Spleen (tissue), 13 donors: ENCODE measurements at places on chromosomes 3 and 15.

DNA sequence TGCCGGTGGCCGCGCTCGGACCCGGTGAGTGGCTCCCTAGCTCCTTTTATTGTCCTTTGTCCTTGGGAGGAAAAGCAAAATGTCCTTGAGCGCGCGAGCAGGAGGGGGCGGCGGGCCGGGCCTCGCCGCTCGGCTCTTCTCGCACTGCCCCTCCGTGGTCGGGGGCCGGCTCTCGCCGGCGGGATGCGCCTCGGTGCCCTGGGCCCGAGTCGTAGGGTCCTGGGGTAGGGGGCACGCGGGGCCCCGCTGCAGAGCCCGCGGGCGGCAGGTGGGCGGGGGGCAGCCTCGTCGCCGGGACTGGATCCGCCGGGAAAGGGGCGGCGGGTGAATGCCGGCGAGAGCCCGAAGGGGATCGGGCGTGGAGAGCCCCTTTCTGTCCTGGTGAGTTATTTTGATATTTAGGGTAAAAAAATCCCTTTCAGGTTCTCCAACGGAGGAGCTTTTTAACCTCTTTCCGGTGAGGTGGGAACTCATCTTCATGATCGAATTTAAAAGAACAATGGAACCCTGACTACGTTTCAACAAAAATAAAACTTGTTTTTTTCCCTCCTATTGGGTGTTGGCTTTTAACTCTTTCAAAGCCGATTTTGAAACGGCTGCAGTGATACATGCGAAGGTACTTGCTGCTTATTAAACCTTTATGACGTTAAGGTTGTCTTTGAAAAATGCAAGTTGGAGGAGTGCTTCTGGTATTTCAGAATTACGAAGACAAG is 16.8 kb upstream of the CHD2 start:
- DNase-seq: peak; percentile 91

DNA sequence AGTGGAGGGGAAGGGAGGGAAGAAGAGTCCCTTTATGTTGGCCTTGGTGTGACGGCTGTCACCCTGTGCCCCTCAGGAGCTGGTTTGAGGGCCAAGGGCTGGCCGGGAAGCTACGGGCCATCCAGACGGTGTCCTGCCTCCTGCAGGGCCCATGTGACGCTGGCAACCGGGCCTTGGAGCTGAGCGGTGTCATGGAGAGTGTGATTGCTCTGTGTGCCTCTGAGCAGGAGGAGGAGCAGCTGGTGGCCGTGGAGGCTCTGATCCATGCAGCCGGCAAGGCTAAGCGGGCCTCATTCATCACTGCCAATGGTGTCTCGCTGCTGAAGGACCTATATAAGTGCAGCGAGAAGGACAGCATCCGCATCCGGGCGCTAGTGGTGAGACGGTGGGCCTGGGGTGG is 8.1 kb upstream of the RCCD1 start:
- no peak for DNase-seq

DNA sequence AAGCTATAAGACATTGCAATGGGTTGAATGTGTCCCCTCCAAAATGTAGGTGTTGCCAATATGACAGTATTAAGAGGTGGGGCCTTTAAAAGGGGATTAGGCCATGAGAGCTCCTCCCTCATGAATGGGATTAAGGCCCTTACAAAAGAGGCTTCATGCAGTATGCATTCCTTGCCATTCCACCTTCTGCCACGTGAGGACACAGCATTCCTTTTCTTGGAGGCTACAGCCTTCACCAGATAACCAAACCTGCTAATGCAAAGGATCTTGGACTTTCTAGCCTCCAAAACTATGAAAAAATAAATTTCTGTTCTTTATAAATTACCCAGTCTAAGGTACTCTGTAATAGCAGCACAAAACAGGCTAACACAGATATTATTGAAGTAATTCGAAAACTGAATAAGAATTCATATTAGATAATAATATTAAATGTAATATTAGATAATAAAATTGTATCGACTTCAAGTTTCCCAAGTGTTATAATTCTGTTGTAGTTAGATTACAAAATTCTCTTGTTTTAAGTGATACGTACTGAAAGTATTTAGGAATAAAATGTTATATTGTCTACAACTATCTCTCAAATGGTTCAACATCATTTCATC is 29.4 kb upstream of the ATP8B4 start:
- DNase-seq: no peak

DNA sequence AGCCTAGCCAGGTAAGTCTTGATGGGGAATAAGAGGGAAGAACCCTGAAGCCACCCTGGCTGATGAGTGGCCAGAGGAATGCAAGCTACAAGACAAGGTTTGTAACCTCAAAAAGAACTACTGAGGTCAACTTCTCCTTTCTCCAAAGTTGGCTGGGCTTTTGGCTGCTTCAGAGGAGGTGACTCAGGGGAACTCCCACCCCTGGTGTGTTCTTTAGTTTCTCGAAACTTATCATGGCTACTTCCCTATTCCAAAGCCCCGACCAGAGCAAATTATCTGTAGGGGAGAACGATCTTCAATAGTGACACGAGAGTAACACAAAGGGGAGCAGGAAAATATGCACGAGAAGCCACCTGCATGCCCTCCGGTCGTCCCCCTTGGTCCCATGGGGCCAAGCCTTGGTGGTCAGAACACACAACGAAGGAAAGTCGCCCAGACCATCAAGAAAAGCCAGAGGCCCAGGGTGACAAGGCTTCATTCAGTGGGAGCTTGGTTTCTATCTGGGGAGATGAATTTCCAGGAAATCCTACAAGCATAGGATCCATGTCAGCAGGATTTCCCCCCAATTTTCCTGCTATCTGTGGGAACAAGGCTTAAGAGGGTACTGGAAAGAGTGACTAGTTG is 6.5 kb upstream of the BCL2A1 start:
- peak; percentile 75 for DNase-seq

- DNase-seq: no peak
Measured at GRCh38 chr3:109852283-109852682, 514.9 kb upstream of the DPPA4 start.

GRCh38 chr15:89423981-89424380 is 72.4 kb downstream of the RHCG start:
- DNase-seq: no peak

DNA sequence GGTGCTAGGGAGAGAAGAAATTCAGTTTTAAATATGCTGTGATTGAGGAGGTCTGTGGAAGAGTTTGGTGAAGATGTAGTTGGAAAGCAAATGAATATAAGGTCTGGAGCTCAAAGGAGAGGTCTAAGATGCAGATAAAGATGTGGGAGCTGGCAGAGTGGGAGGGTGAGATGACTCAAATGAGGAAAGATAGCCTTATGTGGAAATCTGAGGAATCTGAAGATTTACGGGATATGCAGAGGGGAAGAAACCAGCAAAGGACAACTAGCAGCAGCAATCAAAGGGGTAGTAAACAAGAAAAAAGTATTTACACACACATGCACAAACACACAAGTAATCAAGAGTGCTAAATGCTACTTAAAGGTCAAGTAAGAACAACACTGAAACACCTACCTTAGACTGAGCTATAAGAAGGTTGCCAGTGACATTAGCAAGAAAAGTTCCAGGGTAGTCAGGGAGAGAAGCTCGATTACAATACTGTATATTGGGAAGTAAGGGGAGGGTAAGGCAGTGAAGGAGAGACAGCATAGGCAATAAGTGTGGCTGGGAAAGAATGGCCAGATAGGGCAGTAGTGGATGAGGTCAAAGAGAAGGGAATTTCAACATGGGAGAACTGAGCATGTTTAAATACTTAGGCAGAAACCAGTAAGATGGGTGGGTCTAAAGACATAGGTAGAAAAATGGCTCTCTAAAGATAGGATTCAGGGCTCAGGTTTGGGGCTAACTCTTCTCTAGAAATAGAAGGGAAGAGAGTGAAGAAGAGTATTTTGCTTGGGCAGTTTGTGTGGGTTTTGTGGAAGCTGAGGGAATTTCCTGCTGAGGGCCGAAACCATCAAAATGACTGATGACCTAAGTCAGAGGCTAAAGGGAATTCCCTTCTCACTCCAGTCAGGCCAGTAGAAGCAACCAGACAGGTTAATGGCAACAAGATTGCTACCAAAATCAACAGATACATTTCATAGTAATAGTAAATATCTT is 8.9 kb downstream of the CMTM6 start:
- no peak for DNase-seq

DNA sequence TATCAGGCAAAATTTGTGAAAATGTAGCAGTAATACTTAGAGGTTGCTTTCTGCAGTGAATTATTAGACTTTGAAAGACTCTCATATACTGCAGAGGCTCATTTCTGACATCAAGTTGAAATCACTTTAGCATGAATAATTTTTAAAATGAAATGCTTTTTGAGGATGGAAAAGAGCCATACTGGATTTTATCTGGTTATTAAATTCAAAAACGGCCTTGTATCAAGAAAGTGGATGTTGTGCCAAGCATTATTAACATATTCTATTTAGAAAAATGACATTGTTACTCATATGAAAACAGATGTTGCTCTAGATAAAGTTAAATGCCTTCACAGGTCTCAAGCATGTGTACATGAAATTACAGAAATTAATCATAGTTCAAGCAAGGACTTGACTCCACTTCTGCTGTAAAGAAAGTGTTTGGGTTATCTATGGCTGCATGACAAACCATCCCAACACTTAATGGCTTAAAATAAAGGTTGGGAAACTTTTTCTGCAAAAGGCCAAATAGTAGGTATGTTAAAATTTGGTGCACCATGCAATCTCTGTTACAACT is 64.5 kb upstream of the ZNF280D start:
- no peak for DNase-seq

GRCh38 chr3:160065786-160066185 is 77.2 kb downstream of the IL12A start:
- no peak for DNase-seq

- no peak for DNase-seq
Measured at GRCh38 chr15:63372018-63372705, 9.5 kb downstream of the CA12 start.

GRCh38 chr3:64559588-64559987 is 128.2 kb downstream of the ADAMTS9 start:
- DNase-seq: no peak

GRCh38 chr3:30520699-30521098 is 85.7 kb upstream of the TGFBR2 start:
- no peak for DNase-seq

DNA sequence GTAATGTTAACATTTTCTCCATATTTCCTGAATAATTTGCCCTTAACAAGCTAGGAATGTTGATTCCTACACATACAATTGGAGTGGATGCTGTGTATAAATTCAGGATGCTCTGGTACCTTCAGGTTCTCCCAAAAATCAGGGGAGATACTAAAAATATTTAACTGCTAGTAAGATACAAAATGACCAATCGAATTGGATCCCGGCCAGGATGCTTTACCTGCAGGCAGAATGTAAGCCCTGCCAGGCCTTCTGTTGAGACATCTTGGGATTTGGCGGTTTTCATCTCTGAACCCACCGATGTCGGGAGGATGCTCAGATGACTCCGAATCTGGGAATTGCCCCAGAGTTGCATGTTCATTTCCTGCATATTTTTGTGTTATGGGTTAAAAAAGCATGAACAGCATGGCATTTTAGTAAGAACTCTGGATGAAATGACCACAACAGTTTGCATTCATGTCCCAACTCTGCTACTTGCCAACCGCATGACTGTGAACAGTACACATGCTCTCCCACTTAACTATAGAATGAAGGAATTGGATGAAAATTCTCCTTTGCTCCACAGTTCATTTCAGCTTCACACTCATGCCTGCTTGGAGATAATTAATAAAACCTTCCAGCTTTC is 241.4 kb upstream of the TBL1XR1 start:
- DNase-seq: no peak

- no peak for DNase-seq
Measured at GRCh38 chr3:46711760-46712159, 5.9 kb downstream of the PRSS50 start.

GRCh38 chr3:141111364-141112155 is 60.4 kb downstream of the SPSB4 start:
- DNase-seq: no peak

GRCh38 chr3:125011941-125012340 is 43.9 kb downstream of the HEG1 start:
- no peak for DNase-seq

DNA sequence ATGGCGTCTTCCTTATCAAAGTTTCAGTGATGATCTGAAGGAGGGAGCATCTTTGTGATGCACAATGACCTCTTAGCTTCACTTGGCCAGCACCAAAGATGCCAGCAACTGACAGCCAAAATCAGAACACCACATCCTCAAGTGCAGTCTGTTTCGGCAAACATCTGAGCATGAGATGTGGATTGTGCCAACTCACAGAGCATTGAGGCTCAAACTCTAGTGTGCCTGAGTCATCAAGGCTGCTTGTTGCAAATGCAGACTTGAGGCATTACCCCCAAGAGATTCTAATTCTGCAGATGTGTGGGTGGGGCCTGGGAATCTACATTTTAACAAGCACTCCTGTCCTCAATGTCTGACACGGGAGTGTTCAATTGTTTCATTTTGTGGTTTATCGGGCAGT is 35.8 kb downstream of the ABHD5 start:
- no peak for DNase-seq

DNA sequence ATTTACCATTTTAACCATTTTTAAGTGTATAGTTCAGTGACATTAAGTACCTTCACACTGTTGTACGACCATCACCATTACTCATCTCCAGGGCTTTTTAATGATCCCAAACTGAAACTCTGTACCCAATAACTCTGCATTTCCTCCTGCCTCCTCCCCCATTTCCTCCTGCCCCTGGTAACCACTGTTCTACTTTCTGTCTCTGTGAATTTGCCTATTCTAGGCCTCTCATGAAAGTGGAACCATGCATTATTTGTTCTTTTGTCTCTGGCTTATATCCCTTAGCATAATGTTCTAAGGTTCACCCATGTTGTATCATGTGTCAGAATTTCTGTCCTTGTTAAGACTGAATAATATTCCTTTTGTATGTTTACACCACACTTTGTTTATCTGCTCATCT is 154.2 kb downstream of the MECOM start:
- DNase-seq: no peak

DNA sequence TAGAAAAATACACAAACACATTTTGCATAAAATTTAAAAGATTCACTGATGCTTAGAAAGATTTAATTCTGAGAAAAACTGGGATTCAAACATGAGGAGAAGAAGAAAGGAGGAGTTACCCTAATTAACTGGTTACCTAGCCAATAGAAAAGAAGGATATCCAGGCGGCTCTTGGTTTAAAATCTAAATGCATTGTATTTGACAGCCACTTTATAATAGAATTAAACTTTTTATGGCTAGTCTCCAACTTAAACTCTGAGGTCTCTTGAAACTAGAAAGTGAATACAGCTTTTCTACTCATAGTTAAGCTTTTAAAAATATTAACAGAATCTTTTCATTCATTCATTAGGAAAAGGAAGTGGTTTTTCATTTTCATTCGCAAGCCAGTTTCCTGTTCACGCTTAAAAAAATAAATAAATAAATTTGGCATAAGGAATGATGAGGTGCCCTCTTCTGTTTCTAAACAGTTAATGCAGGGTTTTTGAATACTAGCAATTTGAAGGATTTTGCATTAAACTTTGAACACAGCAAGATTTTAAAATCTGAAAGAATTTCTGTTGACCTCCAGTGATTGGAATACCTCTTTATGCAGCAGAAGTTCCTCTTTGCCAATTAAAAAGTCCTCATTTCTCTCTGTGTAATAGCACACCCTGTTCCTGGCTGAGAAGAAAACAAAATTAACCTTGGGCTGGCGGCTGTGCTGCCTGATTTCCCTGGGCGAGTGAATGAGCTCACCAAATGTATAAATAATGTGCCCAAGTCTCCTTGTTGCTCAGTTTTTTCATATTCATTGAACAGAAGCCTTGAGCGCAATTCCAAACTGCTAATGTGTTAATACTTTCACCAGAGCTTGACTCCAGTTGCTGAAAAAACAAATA is 105.1 kb downstream of the ZMAT3 start:
- DNase-seq: no peak
